ENCODE measurements at places on chromosomes 16 and 17.

DNA sequence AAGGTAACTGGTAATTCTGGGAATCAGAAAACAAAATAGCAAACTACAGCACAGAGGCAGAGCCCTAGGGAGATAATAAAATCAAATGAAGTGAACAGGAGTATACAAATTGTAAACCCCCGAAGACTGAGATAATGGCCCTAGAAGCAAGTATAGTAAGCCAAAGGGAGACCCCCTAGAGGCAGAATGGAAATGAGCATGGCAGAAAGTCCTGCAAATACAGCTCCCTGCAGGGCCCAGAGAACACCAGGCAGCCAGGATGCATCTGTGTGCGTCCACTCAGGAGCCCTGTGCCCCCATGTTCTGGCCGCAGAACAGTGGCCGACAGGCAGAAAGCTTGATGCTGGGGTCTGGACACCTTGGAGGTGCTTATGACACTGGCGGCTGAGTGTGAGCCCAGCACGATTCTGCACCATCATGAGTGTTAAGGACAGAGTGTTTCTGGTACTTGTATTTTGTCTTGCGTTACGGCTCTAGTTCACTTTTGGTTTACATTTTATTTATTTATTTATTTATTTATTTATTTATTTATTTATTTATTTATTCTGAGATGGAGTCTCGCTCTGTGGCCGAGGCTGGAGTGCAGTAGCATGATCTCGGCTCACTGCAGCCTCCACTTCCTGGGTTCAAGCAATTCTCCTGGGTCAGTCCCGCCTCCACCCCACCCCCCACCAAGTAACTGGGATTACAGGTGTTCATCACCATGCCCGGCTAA is 48.7 kb downstream of the RGS9 start:
- H3K27me3 ChIP-seq, result peaks cover 19% of the 10 kb centered on the region

- no peaks in the 10 kb centered on the region for H3K4me1 ChIP-seq
- no peak overlapping the region for H3K4me3 ChIP-seq
- no peaks in the 10 kb centered on the region for H3K27me3 ChIP-seq
- DNase-seq, result no peak
- H3K36me3 ChIP-seq, result no peaks in the 10 kb centered on the region
These were observed 189.7 kb downstream of the CNTNAP4 start for GRCh38 chr16:76466871-76467270.

- H3K27me3 ChIP-seq, result no peaks in the 10 kb centered on the region
- H3K36me3 ChIP-seq, result peaks cover 13% of the 10 kb centered on the region
- H3K27ac ChIP-seq, result peak overlapping the region; percentile 72
These were observed 541 bp downstream of the ZNF18 start for GRCh38 chr17:11996722-11997146.

GRCh38 chr17:41536741-41537613 is 8.9 kb upstream of the KRT19 start:
- no peak overlapping the region for H3K4me3 ChIP-seq
- H3K27me3 ChIP-seq, result no peaks in the 10 kb centered on the region
- no peak overlapping the region for H3K27ac ChIP-seq
- H3K4me1 ChIP-seq, result peaks cover 33% of the 10 kb centered on the region
- no peaks in the 10 kb centered on the region for H3K36me3 ChIP-seq
- DNase-seq, result no peak

DNA sequence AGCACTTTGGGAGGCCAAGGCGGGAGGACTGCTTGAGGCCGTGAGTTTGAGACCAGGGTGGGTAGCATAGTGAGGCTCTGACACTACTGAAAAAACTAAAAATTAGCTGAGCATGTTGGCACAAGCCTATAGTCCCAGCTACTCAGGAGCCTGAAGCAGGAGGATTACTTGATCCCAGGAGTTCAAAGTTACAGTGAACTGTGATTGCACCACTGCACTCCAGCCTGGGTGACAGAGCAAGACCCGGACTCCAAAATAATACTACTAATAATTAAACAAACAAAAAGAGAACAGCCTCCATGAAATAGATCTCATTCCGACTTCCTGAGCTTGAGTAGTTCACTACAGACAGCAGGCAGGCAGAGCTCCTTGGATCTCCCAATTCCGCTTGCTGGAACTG is 2.7 kb upstream of the RBBP6 start:
- no peak for DNase-seq
- no peak overlapping the region for H3K4me3 ChIP-seq
- no peaks in the 10 kb centered on the region for H3K27me3 ChIP-seq
- H3K36me3 ChIP-seq, result no peaks in the 10 kb centered on the region
- H3K27ac ChIP-seq, result no peak overlapping the region
- peaks cover 2% of the 10 kb centered on the region for H3K4me1 ChIP-seq

GRCh38 chr16:57048095-57048494 is 44.3 kb upstream of the CPNE2 start:
- H3K36me3 ChIP-seq, result peaks cover 91% of the 10 kb centered on the region
- no peak overlapping the region for H3K4me3 ChIP-seq
- DNase-seq, result no peak
- H3K27ac ChIP-seq, result no peak overlapping the region
- peaks cover 7% of the 10 kb centered on the region for H3K4me1 ChIP-seq

DNA sequence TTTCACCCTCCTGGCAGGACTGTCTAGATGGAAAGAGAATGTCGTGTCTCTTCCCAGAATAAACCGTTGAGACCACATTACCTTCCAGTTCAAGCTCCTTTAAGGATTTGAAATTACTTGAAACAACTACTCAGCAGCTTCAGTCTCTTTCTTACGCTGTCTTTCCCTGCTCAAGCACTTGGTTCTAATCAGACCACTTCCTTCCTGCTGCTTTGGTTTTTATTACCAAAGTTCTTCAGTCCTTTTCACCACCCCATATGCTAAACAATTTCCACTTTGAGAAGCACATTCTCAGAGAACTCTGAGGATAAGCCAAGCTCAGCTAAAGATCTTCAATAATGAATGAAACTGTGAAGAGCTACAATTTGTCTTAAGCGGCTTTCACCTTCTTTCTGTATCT is 105.4 kb downstream of the STX8 start:
- H3K4me1 ChIP-seq, result peaks cover 8% of the 10 kb centered on the region
- H3K27me3 ChIP-seq, result no peaks in the 10 kb centered on the region
- no peaks in the 10 kb centered on the region for H3K36me3 ChIP-seq
- H3K4me3 ChIP-seq, result no peak overlapping the region
- H3K27ac ChIP-seq, result no peak overlapping the region

DNA sequence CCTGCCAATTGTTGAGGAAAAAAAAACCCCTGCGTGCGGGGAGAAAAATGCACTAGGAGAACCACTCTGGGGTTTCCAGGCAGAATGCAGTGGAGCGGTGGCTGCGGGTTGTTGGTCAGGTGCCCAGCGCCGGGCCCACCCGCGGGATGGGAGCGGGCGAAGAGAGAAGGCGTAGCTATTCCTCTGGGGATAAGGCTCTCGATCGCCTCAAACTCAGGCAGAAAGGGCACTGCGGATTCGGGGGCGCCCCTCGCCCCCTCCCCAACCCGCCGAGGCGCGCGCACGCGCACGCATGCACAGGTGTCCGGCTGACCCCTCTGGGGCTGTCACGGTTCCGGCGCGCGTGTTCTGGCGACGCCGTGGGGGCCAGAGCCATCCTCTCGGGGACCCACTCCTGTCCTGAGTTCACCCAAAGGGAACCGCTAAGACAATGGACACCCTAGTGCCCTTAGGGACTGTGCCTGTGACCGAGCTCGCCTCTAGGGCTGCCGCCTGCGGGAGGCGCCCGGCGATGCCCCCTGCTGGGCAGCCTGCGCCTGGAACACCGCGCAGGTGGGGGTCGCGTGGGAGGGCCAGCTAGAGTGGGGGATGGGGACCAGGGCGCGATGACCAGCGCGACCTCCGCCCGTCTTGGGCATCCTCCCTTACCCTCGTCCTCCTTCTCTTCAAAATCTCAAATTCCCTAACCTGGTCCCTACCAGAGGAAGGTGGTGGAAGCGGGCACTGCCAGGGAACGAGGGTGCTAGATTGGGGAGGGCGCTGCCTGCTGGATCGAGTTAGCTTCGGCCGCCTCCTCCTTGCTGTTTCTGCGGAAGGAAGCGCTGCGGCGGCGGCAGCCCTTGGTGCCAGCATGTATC is 14.4 kb upstream of the CBX8 start:
- H3K27ac ChIP-seq, result no peak overlapping the region
- H3K36me3 ChIP-seq, result no peaks in the 10 kb centered on the region
- no peak for DNase-seq

GRCh38 chr17:35099908-35100307 is 19.8 kb downstream of the RAD51D start:
- H3K27ac ChIP-seq, result no peak overlapping the region
- DNase-seq, result no peak
- no peaks in the 10 kb centered on the region for H3K27me3 ChIP-seq

DNA sequence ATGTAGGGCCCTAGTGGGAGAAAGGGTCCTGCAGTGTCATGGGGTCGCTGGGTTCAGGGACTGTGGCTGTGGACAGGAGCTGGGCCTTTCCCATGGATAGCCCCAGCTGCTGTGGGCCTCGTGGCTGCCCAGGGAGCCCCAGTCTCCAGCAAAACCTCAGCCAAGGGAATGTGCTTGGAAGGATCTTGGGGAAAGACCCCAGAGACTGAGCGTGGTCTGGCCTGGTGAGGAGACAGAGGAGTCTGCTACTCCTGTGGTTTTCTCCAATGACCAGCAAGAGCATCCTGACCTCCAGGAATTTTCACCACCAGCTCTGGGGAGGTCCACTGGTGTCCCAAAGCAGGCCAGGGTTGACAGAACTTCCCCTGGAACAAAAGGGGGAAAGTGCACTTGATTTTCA is 42.3 kb downstream of the RNF112 start:
- H3K36me3 ChIP-seq, result no peaks in the 10 kb centered on the region
- DNase-seq, result no peak
- H3K27ac ChIP-seq, result no peak overlapping the region
- no peak overlapping the region for H3K4me3 ChIP-seq
- no peaks in the 10 kb centered on the region for H3K4me1 ChIP-seq

DNA sequence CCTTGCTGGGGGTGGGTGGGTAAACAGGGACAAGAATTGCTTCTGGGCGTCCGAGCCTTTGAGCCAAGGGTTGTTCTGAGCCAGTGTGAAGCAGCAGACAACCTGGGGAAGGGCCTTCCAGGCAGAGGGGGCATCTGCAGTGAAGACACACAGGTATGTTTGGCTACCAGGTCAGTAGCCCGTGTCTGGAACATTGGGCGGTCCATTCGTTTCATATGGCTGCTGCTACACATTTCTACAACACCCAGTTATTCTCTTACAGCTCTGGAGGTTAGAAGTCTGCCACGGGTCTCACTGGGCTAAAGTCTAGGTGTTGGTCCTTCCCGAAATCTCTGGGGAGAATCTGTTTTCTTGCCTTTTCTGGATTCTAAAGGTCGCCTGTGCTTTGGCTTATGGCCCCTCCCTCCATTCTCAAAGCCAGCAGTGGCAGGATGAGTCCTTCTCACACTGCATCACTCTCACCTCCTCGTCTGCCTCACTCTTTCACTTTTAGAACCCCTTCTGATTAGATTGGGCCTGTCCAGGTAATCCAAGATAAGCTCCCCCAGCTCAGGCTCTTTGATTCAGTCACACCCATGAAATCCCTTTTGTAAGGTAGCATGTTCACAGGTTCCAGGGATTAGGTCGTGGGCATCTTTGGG is 136.1 kb downstream of the CLEC16A start:
- H3K4me3 ChIP-seq, result no peak overlapping the region
- H3K27ac ChIP-seq, result peak overlapping the region; percentile 89
- no peaks in the 10 kb centered on the region for H3K27me3 ChIP-seq
- peaks cover 62% of the 10 kb centered on the region for H3K4me1 ChIP-seq
- no peak for DNase-seq

- H3K27ac ChIP-seq, result peak overlapping the region; percentile 14
- H3K36me3 ChIP-seq, result peaks cover 11% of the 10 kb centered on the region
- H3K4me3 ChIP-seq, result peak overlapping the region; percentile 68
- H3K4me1 ChIP-seq, result peaks cover 10% of the 10 kb centered on the region
- peak; percentile 53 for DNase-seq
These were observed 984 bp downstream of the CENPV start for GRCh38 chr17:16352303-16352666.

DNA sequence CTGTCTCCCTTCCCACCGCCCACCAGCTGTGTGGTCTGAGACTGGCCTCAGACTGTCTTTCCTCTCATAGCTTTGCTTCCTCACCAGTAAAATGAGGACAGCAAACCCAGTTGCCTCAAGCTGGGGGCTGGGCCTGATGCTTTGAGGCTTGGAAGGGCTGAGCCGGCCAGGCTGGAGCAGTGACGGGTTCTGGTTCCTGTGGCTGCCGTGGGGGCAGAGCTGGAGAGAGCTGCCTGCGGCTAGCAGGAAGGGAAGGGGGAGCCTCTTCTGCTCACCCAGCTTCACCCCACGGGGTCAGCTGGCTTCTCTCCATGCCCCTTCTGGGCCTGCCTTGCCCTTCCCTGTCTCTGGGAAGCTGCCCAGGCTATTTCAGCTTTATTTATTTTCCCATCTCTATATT is 23.7 kb downstream of the LASP1 start:
- peak; percentile 54 for DNase-seq
- no peak overlapping the region for H3K4me3 ChIP-seq
- no peaks in the 10 kb centered on the region for H3K27me3 ChIP-seq
- peaks cover 50% of the 10 kb centered on the region for H3K4me1 ChIP-seq
- H3K36me3 ChIP-seq, result peaks cover 76% of the 10 kb centered on the region

DNA sequence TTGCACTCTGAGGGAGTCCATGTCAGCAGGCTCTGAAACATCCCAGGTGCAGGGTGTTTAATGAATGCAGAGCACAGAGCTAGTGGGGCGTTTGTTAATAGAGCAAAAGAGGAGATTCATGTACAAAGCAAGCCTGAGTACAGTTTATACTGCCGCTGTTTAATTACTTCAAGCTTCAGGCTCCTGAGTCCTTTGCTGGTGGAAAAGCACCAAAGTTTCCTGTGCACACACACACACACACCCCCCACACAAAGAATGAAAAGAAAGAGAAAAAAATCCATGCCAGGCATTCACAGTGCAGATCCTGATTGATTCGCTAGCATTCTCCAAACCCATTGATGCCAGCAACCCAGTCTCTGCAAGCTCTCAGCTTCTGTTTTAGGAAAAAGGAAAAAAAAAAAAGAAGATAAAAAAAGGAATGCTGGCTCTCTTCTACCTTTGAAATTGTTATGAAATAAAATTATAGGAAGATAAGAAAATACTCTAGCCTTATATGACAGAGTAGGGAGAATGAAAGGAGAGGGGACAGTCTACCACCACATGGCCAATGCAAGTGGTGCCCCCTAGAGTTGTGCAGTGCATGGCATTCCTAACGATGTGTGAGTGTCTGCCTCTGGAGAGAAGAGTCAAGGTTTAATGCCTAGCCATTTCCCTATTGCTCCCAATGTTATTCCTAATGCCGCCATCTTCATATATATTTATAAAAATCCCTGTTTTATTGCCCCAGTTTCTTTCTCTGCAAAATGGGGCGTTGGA is 216.5 kb downstream of the TMEM114 start:
- no peaks in the 10 kb centered on the region for H3K4me1 ChIP-seq
- no peak for DNase-seq
- no peaks in the 10 kb centered on the region for H3K27me3 ChIP-seq
- H3K4me3 ChIP-seq, result no peak overlapping the region
- H3K27ac ChIP-seq, result no peak overlapping the region
- H3K36me3 ChIP-seq, result no peaks in the 10 kb centered on the region

DNA sequence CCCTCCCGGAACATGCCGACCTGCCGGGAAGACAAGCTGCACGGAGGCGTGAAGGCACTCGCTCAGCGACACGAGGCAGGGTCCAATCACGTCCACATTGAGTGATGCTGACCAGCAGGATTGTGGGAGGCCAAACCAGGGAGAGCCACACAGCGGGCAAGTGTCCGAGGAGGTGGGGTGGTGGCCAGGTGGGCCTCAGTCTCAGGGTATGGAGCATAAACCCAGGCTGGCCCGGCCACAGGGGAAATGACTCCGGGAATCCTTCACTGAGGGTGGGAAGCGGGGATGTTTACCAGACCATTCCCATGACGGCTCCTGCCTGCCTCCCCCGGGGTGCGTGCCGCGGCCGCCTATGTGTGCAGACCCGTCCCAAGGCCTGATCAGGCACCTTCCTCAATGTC is 62.5 kb downstream of the RPH3AL start:
- H3K36me3 ChIP-seq, result no peaks in the 10 kb centered on the region
- no peaks in the 10 kb centered on the region for H3K4me1 ChIP-seq
- DNase-seq, result no peak

GRCh38 chr17:35931794-35932425 is 1.3 kb upstream of the RDM1 start:
- H3K4me3 ChIP-seq, result no peak overlapping the region
- peaks cover 4% of the 10 kb centered on the region for H3K4me1 ChIP-seq
- H3K27me3 ChIP-seq, result peaks cover 3% of the 10 kb centered on the region
- DNase-seq, result peak; percentile 10

All from mesenchymal stem cell (in vitro differentiated cells and primary cell).